GM12864 (cell line): ENCODE measurements at places on chromosomes 1 and 21.

DNA sequence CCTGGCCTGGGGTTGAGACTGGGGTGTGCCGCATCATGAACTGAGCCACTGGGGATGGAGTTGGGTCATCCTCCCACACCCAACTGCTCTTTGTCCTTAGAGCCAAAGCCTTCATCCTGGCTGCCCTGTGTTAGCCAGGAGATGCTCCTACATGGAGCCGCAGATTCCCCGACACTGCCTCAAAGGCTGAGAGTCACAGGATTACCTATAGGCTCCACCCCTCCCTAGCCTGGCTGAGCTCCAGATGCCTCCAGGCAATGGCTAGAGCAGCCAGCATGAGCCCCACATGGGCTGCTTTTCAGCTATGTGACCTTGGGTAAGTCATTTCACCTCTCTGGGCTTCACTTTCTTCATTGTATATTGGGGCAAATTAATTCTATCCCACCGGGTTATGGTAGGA is 119.9 kb upstream of the POU3F1 start:
- no peak for DNase-seq

- DNase-seq = no peak
These were observed 5.3 kb downstream of the SYTL1 start for GRCh38 chr1:27346991-27347624.

GRCh38 chr1:6646499-6647148 is 22.0 kb downstream of the THAP3 start:
- DNase-seq = no peak

DNA sequence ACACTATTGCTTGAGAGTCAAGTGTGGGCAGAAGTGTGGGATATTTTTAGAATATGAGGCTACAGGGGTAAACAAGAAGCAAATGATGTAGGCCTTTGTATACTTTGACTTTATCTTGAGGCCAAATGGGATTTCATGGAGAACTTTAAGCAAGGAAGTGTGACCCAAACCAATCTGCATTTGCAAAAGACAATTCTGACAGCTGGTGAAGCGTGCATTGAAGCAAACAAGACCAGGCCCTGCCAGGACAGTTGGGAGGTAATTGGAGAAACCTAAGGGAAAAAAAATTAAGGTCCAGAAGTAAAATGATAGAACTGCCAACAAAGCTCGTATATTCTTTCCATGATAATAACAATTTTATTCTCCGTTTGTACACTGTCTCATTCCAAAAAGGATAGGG is 168.3 kb downstream of the TM2D1 start:
- DNase-seq = no peak

- DNase-seq = no peak
These were observed 23.9 kb downstream of the ACKR1 start for GRCh38 chr1:159228554-159228953.

DNA sequence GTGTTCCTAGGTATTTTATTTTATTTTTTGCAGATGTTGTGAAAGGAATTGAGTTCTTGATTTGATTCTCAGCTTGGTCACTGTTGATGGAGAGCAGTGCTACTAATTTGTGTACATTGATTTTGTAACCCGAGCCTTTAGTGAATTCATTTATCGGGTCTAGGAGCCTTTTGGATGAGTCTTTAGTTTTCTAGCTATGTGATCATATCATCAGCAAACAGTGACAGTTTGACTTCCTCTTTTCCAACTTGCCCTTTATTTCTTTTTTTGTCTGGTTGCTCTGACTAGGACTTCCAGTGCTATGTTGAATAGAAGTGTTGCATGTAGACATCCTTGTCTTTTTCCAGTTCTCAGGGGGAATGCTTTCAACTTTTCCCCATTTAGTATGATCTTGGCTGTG is 138.9 kb downstream of the LHX8 start:
- DNase-seq = no peak

- no peak for DNase-seq
These were observed 50.9 kb downstream of the CAPN2 start for GRCh38 chr1:223763251-223763650.

DNA sequence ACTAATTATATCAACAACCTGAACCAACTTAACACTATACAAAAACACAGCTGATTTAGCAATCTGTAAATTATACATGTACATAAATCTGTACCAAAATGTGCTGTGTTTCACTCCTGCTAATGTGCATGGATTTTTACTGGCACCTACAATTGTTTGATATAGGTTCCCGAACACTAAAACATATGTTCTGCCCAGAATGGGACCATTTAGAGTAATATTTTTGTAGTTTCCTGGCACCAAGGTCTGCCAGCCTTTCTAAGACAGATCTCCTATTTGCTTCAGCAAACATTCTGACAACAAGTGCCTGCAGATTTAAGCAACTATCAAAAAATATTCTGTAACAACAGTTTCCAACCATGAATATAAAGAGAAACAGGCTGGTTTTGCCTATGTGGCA is 4.2 kb downstream of the KCNH1 start:
- no peak for DNase-seq
